ENCODE measurements at places on chromosomes 11 and 22. TPM values are rescaled to one million over a fixed set of nuclear protein-coding genes. Genes with fewer than 3 reads are reported as not detected.
A peak's percentile ranks its signal among the peaks of the same experiment; 100 is the strongest.

Gene JAML
- 17.2 TPM for total RNA-seq

Gene MOGAT2
- not detected for total RNA-seq

Gene MUC2
- total RNA-seq, result not detected

Gene PATE2
- total RNA-seq, result not detected

Gene LARGE2
- total RNA-seq, result 6.6 TPM

DNA sequence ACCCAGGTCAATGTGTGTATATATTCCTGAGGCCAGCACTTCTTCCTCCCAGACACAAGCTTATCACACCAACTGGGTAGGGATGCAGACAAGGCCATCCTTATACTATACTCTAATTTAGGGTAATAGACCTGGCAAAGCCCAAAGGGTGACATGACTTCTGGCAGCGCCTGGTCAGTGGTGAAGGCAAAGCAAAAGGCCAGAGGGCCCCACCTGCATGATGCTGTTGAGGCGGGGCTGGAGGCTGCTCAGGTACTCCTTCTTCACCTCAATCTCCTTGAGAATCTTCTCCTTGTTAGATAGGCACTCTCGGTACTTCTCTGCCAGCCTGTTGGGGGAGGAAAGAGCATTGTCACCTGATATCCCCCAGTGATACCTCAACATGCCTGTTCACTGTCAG is 17.1 kb downstream of the THOC5 start:
- no peak for DNase-seq

GRCh38 chr11:37657645-37658044 is 1059.6 kb upstream of the RAG2 start:
- DNase-seq, result no peak

DNA sequence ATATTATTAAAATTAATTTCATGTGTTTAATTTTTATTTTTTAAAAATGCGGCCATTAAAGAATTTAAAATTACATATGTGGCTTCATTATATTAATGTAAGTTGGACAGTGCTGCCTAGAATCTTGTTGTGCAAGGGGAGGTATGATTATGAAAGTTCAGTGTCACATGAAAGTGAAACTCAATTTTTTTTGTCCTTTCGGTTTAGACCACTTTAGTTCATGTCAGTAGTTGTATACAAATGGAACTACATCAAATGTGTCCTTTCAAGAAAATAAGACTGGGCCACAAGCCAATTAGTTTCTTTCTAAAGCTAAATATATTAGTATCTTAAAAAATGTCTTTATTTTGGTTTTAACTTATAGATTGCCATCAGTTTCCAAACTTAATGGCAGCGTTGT is 35.7 kb downstream of the TBCEL start:
- no peak for DNase-seq

Gene SOX10
- 3.2 TPM for total RNA-seq

Gene SLC15A3
- 23.1 TPM for total RNA-seq

Gene KCNA4
- not detected for total RNA-seq

GRCh38 chr22:42279425-42280020 is 9.1 kb upstream of the TCF20 start:
- no peak for DNase-seq

Gene CABP4
- 0.98 TPM for total RNA-seq

- no peak for DNase-seq
Measured at GRCh38 chr11:130103296-130103814, 33.7 kb downstream of the APLP2 start.

DNA sequence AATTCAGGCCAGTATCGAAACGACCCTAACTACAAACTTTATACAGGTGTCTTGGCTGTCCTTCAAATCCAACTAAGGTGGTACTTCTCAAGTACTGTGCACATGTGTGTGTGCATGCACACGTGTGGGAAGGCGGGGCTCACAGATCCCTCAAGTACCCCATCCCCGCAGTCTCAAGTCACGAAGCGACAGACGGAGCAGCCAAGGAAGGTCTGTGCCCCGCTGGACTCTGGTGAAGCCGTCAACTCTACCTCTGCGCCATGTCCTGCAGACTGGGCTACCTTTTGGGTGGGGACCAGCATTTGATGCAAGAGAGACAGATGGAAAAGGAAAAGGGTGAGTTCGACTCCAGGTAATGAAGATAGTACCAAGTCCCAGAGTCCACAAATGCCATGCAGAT is 169.0 kb downstream of the CRYBB2 start:
- no peak for DNase-seq

GRCh38 chr22:33975841-33976240 is 55.6 kb upstream of the LARGE1 start:
- DNase-seq, result no peak

DNA sequence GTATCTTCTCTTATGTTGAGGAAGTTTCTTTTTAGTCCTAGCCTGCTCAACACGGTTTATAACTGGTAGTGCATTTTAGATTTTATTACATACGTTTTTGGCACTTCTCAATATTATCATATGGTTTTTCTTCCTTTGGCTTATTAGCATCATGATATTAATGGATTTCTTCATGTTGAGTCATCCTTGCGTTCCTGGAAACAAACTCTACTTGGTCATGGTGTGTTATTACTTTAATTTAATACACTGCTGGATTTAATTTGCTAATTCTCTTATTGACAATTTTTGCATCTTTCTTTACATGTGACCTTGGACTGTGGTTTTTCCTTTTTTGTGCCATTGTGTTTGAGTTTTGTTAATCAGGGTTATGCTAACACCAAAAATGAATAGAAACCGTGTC is 20.5 kb downstream of the IGF2 start:
- DNase-seq, result no peak

- DNase-seq, result peak; percentile 65
Measured at GRCh38 chr11:2789331-2789730, 89.5 kb upstream of the KCNQ1OT1 start.

DNA sequence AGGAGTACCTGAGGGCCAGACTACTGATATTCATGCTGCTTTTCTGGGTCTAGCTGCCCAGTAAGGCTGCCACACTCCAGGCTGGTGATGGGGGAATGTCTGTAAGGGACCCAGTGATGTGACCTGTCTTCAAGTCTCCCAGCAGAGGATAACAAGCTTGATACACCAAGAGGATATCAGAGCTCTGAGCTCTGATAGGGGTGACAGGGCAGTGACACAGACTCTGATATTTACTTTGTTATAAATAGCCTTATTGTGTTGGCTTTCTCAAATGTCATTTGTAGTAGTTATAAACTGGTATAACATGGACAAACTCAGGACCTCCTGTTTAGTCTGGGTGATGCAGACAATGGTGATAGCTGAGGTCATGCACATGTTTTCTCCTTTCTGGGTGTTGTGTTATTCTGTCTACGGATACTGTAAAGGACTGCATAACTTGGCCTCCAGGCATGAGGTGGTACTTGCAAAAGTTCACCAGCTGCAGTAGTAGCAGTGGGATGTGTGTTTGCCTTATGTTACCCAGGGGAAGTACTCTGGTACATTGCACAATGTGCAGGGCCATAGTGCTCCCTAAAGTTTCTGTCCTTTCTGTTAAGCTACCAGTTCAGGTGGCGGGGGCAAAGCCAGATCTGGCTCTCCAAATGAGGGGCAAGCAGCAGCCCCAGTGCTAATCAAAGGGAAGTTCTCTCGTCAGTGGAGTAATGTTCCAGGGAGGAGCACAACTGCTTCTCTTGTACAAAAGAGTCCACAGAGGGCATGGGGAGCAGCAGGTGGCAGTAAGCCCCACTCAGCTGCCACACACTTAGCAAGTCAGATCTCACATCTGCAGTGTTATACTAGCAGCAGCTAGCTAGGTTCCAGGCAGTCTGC is 812.2 kb downstream of the JRKL start:
- DNase-seq, result no peak

GRCh38 chr11:8775734-8776133 is 93.1 kb downstream of the RPL27A start:
- no peak for DNase-seq

DNA sequence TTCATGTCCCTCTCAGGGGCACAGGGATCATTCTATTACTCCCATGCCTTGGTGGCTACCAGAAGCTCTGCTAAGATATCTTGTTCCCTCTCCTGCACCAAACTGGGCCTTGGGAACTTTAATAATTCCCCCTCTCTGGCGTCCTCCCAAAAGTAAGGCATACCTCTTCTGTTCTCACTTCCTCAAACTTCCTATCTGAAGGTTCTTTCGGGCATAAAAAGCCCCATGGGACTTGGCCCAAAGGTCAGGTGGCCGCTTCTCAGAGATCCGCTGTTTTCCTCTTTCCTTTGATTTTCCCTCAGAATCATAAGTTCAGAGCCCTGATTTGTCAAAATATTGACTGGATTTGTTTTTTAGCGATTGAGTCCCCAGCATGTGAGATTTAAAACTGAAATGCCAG is 13.0 kb downstream of the POLD3 start:
- no peak for DNase-seq

Gene FXYD2
- 2.7 TPM for total RNA-seq

DNA sequence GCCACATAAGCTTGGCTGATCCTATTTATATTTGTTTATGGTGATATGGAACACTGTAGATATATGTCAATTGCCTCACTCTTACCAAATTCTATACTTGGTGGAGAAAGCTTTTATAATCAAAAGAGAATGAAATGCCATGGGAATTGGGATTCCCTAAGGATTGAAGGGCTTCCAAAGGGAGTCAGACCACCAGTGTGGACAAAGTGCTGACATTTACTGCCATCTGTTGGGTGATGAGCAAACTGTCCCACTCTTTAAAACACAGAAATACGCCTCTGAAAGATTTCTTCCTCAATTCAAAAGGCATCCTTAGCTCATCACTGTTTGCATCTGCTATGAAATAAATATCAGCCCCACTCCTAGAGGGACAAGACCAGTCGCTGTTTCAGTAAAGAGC is 7.1 kb downstream of the SLC1A2 start:
- DNase-seq, result no peak

- no peak for DNase-seq
Measured at GRCh38 chr11:25520459-25520858, 811.5 kb upstream of the ANO3 start.

Gene TSSK2
- total RNA-seq, result not detected

- no peak for DNase-seq
Measured at GRCh38 chr22:39773976-39774539, 119.5 kb downstream of the ENTHD1 start.

GRCh38 chr11:30172883-30173311 is 57.9 kb upstream of the FSHB start:
- DNase-seq, result no peak

- no peak for DNase-seq
Measured at GRCh38 chr11:114340311-114341131, 44.3 kb downstream of the NNMT start.

DNA sequence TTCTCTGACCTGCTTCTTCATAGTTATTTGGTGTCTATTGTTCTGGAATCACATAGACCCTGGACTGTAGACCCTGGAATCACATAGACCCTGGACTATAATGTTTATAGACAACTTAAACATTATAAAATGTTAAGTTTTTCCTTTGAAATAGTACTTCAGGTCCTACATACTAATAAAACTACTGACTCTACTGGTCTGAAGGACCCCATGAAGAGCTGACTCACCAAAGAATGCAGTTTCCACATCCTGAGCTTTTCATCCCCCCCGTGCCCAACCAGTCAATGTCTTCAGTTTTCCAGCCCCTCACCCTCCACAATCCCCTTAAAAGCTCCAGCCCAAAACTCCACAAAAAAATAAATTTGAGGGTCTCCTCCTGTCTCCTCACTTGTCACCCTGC is 6.6 kb upstream of the PLEKHA7 start:
- DNase-seq, result no peak

Gene UPK3A
- not detected for total RNA-seq

DNA sequence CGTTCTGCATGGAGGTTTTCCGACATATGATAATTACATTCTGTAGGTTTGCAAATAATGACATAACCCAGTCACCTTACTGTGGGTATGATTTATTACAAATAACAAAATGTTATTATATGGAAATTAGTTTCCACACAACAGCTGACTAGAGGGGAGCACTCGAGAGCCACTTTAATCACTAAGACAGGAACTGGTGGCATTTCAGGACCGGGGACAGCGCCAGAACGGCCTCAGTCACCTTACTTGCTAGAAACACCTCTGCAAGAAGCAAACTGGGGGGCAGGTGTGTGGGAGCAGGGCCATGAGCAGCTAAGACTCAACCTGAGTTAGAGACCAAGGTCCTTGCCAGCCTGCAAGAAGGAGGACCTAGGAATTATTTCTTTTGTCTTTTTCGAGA is 199.9 kb downstream of the DSCAML1 start:
- DNase-seq, result no peak

- no peak for DNase-seq
Measured at GRCh38 chr11:117302228-117302627, 11.1 kb downstream of the BACE1-AS start.

Gene PKDREJ
- not detected for total RNA-seq

Gene C11orf98
- 44.2 TPM for total RNA-seq

- DNase-seq, result no peak
Measured at GRCh38 chr11:30295178-30295885, 27.6 kb upstream of the ARL14EP start.
